ENCODE measurements at places on chromosomes 4 and X.
A peak's percentile ranks its signal among the peaks of the same experiment; 100 is the strongest.

GRCh38 chrX:12118134-12118533, 20.1 kb upstream of the FRMPD4 start:
- DNase-seq = no peak

GRCh38 chr4:70996018-70996360, 2.5 kb downstream of the DCK start:
- DNase-seq = no peak

- no peak for DNase-seq
These were observed 240.8 kb upstream of the TAPT1 start for GRCh38 chr4:16467061-16467460.

GRCh38 chr4:152245680-152246079, 290.2 kb downstream of the FBXW7 start:
- DNase-seq = no peak

DNA sequence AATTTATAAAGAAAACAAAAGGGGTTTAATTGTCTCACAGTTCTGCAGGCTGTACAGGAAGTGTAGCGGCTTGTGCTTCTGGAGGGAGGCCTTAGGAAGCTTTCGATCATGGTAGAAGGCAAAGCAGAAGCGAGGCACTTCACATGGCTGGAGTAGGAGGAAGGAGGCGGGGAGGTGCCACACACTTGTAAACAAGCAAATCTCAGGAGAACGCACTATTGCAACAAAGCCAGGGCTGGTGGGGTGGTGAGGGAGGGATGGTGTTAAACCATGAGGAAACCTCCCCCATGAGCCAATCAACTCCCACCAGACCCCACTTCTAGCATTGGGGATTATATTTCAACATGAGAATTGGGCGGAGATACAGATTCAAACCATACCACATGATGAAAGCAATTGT, 1116.3 kb downstream of the FAT4 start:
- DNase-seq = peak; percentile 47

DNA sequence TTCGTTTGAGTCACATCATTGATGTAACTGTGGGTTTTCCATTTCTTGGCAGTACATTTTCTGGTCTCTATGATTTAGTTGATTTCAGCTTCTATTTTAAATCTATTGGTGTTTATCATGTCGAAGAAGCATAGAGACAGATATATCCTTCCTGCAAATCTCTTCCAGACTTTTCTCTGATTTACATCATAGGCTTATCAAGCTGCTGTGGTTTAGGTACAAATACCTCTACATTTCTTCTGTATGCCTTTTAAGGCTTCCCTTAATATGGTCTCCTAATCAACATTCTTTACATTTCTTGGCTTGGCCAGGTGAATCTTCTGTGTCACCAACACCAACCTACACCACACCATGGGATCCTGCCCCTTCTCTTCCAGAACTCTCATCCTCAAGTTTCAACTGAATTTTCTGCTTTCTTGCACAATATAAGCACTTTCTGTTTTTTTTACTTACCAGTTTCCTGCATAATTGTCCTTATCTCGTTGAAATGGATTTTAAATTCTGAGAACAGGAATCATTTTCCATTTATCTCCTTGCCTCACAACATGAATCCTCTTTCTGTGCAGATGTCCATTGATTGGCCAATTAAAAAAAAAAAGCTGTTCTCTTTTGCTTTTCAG, 626.9 kb downstream of the ANKRD50 start:
- no peak for DNase-seq

DNA sequence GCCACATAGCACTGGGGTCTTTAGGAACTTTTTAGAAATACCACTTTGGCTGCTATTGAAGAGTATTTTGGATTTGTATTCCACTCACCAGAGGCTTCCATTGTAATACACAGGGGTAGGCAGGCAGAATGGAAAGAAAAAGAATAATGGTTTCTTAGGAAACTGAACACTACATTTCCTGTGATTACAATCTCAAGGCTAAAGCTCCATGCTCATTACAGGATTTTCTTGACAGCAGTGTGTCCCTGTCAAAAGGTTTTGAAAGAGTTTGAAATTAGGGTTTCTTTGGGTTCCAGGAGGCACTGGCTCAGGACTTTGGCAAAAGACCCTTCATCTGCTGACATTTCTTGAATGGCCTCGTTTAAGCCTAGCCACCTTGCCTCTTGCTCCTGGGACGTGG, 74.8 kb upstream of the STIM2 start:
- no peak for DNase-seq

GRCh38 chrX:44055638-44056037, 82.4 kb upstream of the NDP start:
- DNase-seq = no peak

DNA sequence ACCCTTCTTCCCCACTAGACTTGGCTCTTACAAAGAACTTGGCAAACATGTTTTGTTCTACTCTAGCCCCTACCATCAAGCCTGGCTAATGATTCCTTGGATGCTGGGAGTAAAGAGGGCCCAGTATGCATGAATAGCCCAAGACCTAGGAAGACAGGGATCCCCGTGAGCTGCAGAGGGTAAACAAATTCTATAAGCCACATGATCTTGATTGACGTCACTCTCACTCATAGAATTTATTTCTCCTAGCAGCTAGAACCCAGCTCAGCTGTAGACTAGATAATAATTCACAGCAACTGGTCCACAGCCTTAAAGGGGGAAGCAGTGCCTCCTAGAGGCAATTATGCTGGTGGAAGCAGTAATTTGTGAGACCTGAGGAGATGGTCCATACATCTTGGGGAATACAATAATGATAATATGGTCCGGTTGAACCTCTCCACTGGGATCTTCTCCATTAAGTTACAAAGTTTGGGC, 16.1 kb upstream of the USO1 start:
- DNase-seq = peak; percentile 72

DNA sequence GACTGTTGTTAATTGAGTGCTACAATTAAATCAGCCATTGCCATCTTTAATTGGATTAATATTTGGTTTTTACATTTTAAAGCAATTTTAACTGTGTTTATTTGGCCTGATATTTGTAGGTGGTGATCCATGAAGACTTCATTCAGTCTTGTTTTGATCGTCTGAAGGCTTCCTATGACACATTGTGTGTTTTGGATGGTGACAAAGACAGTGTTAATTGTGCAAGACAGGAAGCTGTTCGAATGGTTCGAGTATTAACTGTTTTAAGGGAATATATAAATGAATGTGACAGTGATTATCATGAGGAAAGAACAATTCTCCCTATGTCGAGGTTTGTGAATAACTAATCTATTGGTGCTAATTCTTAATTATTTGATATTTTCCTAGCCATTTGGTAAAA, 82.6 kb downstream of the USP9X start:
- DNase-seq = no peak

- peak; percentile 77 for DNase-seq
These were observed 141.2 kb downstream of the NDST3 start for GRCh38 chr4:118175506-118175905.

DNA sequence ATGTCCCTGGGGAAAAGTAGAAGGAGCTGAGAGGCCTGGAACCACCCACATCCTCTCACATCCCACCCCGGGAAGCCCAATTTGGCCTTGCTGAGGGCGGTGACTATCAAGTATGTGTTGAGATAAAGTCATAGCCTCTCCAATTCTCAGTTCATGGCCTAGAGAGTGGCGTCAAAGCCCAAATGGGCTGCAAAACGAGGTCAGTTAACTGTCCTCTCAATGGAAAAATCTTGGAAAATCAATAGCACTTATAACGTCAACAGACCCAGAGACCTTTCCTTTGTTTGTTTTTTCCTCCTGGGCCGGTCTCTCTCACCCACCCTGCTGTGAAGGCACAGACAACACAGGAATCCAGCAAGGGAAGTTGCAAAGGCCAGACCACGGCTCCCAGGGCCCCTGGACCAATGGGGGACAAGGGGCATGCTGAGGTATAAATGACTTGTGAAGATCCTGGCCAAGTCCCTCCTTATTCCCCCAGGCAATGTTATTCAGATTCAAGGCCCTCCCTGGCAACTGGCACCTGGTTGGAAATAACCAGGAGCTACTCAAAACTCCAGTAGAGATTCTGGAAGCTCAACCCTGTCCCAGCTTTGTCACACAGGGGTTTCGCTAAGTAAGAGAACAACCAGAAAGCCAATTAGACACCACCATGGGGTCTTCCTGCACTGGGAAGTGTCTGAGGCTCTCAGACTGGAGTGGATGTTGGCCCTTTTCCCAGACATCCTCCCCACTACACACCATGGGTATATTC, 38.6 kb downstream of the TSC22D3 start:
- peak; percentile 99 for DNase-seq

DNA sequence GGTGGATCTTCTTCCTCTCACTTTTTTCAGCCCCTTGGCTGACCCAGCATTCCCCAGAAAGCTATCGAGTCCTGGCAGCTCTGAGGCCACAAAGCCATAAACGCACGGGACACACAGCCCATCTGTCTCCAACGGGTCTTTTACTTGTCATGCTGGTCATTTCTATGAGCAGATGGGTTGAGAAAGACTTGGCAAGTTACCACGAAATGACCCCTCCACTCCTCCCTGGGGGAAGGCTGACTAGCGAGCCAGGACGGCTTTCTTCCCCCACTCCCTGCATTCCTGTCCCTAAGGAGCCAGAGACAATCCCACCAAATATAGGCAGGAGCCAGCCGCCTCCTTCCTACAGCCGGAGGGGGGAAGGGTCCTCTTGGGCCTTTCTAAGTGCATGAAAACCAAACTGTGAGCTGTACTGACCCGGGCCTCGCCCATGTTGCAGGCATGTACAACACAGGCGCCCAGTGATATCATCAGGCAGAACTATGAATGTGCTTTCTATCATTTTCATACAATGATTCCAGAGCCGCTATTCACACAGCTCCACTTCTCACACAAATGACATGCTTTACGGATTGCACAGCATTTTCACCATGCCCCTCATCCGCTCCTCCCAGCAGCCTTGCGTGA, 28.6 kb downstream of the AFAP1 start:
- DNase-seq = peak; percentile 87

GRCh38 chr4:25878676-25879075, 15.9 kb upstream of the SEL1L3 start:
- DNase-seq = no peak

- no peak for DNase-seq
These were observed 1102.1 kb upstream of the LCORL start for GRCh38 chr4:19123681-19124080.

DNA sequence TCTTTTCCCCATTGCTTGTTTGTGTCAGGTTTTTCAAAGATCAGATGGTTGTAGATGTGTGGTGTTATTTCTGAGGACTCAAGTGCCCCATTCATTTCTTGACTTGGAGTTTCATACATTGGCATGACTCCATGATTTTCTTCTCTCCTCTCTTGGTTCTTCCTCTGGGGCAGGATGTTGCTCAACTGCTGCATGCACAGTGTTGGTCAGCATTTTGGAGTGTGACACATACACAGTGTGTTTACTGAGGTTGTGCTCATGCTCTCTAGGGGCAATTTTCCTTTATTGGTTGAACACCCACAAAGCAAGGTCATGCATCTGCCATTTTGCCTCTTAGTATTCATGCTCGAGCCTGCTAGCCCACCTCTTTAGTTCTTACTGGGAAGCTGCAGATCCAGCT, 1993.8 kb downstream of the ARAP2 start:
- no peak for DNase-seq

- no peak for DNase-seq
These were observed 16.8 kb upstream of the KIAA0232 start for GRCh38 chr4:6765703-6766102.

GRCh38 chr4:56733352-56733751, 52.3 kb upstream of the HOPX start:
- no peak for DNase-seq

GRCh38 chr4:42473071-42473684, 75.9 kb downstream of the SHISA3 start:
- no peak for DNase-seq

GRCh38 chrX:50188859-50189600, 11.8 kb downstream of the AKAP4 start:
- no peak for DNase-seq

- DNase-seq = no peak
These were observed 13.3 kb downstream of the SGMS2 start for GRCh38 chr4:107837776-107838618.

GRCh38 chr4:107831140-107831539, 6.4 kb downstream of the SGMS2 start:
- no peak for DNase-seq

DNA sequence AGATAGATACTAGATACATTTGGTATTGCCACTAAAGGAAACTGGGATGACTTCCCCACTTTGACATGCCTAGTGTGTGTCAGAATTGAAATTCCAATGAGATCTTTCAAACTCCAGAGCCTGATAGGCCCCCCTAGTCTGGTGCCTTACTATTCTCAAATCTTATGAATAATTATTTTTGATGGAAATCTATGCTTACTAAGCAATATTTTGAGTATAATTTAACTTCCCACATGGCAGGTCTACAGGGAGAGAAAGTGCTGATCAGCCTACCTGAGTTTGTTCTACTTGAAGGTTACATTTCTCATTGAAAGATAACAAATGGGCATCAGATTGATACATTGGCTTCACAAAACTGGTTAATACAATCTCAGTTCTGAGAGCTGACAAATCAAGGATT, 415.7 kb upstream of the BOD1L1 start:
- no peak for DNase-seq

DNA sequence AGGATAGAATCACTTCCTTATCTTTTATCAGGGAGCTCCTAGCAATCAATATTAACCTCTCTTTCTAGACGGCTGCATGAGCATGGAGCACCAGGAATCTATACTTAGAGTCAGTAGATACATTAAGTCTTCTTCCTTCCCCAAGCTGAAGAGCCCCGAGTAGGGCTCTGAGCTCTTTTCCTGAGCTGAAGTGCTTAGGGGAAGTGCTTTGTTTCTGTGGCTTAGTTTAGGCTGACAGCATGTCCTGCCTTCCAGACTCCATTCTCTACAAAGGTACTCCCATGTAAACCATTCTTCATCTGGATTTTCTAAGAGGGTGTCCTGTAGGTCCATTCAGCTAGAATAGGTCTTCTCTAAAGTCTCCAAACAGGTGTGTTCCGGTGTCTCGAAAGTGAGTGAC, 127.5 kb upstream of the AFF2 start:
- no peak for DNase-seq

- DNase-seq = no peak
These were observed 302.3 kb upstream of the GATB start for GRCh38 chr4:152062936-152063620.

GRCh38 chr4:124206779-124207605, 505.5 kb downstream of the ANKRD50 start:
- no peak for DNase-seq

DNA sequence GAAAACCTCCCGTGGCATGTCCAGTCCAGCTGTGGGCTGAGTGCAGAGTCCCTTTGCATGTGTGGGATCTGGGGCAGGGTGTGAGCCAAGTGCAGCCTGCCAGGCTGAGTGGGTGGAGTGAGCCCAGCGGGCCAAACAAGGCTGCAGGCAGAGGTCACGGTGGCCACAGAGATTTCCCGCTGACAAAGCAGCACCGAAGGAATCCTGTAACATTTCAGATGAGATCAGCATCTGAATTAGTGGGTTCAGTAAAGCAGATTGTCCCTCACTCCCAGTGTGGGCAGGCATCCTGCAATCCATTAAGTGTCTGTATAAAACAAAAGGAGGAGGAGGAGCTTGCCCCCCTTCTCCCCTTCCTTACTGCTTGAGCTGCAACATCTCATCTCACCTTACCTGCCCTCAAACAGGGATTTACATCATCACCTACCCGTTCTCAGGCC, 324.4 kb downstream of the FAT4 start:
- peak; percentile 91 for DNase-seq

Measured in endodermal cell (in vitro differentiated cells).